Urothelium cell line (cell line): ENCODE measurements at places on chromosomes 2 and 18.

DNA sequence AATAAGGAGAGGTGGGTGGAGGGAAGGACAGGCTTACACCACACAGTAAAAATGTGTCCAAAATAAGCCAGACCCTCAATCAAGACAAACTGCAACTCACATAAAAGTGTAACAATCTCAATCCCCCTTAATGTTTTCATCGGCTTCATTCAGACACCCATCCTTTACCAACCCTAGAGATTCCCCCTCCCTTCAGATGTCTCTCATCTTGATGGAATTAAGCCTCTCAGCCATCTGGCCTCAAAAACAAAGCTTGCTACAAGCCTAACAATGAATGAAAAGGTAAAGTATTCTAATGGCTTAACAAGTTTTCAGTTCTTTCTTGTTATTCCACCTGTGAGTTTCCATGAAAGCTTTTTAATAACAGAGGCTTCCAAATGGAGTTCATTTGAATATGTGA lies 5.2 kb downstream of the RTTN start:
- no peak for DNase-seq

GRCh38 chr18:64562651-64563050 lies 413.8 kb upstream of the LINC00305 start:
- no peak for DNase-seq

- no peak for DNase-seq
Observed at GRCh38 chr2:138475277-138475776, 26.2 kb upstream of the SPOPL start.

DNA sequence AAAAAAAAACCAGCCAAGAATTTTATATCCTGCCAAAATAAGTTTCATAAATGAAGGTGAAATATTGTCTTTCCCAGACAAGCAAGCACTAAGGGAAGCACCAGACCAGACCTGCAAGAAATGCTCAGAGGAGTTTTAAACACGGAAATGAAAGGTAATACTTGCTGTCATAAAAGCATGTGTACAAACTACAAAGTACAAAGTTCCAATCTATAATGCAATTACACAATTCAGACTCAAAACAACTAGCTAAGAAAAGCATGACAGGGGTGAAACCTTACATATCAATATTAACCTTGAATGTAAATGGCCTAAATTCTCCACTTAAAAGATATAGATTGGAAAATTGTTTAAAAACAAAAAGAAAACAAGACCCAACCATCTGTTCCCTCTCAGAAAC lies 45.0 kb upstream of the ASXL3 start:
- DNase-seq = no peak

DNA sequence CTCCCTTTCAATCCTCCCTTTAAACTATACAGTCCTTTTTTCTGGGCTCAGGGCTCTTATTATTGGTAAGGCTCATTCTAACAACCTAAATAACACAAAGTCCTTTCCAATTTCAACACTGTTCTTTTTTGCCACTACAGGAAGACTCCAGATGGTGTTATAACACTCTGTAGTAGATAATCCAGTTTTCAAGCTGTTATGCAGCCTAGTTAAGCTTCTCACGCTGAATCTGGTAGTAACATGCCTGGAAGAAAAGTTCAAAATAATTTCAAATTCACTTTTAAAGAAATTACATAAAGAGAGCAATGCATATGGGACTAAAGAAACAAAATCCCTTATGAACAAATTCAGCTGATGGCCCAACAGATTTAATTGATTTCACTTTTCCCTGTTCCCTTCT lies 3.2 kb upstream of the MPP4 start:
- DNase-seq = no peak

GRCh38 chr2:202944408-202944807 lies 32.3 kb downstream of the CARF start:
- no peak for DNase-seq

DNA sequence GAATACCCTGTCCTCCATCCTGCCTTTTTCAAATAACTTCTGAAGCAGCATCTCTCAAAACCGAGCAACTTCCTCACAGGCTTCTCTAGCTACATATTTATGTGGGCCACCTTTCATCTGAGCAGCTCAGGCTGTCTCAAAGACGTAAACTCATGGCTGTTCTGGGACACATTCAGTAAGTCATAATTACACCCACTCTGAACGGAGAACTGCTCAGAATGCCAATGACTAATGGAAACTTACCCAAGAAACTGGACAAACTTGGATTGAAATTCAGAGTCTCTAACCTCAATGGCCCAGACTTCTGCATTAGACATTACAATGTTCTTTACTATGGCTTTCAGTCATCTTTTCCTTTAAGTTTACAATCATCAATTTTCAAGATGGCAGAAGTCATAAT lies 145.2 kb downstream of the RAD51AP2 start:
- peak; percentile 31 for DNase-seq

DNA sequence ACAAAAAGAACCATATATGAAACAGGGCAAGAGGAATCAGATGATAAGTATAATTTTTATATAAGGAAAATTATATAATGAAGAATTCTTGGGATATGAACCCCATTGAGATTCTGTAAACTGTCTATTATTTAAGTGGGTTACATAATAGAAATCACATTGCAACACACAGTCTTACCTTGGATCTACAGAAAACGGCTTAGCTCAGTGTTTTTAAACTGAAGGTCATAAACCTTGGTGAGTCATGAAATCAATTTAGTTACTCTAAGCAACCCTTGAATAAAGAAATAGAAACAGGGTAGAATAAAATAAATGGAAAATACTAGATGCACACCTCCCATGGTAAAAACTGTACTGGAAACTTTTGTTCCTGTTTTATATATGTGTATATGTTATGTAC lies 50.7 kb downstream of the METTL8 start:
- no peak for DNase-seq

DNA sequence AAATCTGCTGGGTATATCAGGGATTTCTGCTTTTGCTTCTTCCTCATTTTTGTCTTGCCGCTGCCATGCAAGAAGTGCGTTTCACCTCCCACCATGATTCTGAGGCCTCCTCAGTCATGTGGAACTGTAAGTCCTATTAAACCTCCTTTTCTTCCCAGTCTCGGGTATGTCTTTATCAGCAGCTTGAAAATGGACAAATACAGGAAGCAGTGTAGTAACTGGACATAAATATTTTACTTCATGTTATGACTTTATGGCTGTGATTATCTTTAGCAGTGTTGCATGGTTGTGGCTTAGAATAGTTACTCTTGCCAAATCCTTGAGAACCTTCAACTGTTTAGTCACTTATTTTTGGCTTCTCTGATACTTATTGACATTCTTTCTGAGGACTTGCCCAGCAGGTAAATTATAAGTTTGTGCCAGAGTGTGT lies 66.2 kb upstream of the DLX2 start:
- DNase-seq = no peak

DNA sequence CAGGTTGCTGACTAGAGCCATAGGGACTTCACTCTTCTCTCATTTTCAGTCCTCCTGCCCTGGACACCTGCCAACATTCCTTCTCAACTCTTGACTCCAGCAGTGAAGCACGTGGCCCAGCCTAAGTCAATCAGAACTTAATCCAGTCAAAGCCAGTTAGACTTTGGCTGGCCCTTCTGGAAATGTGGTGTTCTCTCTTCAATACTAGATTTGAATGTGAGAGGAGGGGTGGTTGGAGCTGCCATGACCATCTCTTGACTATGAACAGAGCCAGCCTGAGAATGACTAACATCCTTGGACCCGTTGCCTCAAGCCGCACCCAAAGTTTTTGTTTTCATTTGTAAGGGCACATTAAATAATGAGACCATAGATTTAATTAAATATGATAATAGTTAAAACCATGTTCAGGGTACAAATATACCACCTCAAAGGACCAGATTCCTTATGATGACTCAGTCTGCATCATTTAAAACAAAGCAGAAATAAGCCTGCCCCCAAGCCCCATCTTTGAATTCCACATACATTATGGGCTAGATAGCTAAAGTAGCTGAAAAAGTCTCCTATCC lies 49.7 kb upstream of the RASGRP3 start:
- DNase-seq = peak; percentile 49

DNA sequence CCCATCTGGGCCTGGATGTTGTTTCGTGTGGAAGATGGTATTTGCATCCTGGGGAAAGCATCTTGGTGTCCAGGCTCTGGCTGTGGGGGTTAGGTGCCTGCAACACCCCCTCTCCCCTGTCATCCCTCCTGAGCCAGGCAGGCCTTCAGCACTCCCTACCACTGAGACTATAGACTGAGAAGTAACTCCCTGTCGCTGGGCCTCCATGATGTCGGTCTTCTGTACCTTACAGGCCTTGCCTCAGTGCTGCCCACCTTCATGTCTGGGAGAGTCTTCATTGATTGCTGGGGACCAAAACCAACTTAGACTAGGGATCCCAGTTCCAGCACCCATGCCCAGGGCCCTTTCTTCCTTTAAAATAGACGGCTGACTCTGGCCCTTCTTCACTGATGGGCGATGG lies 33.1 kb upstream of the DNMT3A start:
- no peak for DNase-seq

DNA sequence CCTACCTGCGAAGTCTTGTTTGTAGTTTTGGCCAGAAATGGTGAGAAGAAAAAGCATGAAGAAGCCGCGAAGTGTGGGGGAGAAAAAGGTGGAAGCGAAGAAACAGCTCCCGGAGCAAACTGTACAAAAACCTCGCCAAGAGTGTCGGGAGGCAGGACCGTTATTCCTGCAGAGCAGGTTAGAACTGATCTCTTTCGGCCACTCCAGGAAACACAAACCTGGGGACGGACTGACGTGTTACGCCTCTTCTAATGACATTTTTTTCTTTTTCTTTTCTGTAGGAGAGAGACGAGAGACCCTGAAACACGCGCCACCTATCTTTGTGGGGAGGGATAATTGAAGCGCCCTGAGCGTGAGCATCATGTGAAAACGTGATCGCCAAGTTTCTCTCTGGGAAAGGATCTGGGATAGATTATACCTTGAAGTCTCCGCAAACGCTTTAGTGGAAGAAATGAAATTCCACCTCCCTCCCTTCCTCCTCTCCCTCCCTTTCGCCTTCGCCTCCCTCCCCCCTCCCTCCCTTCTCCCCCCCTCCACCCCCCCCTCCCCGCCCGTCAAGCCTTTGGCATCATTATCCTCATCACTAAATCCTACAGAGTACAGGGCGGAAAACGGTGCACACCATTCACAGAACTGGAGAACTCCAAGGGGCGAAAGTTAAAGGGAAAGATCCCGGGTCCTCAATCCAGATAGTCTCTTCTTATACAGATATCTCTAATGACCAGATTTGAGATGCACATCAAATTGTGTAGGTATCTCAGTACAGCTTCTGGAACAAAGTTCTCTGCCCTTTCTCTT lies at the start of gene ZEB2:
ZEB2 (minus strand) TSS at position 186 of the 798 bp plus-strand sequence. CDS start 2,769 bp downstream, outside the sequence.
- no peak for DNase-seq

- DNase-seq = no peak
Observed at GRCh38 chr2:69965756-69966445, 4.5 kb upstream of the ASPRV1 start.

GRCh38 chr2:7045601-7046590 lies 128.7 kb downstream of the RNF144A start:
- no peak for DNase-seq

- DNase-seq = no peak
Observed at GRCh38 chr2:55277310-55277709, 8.3 kb upstream of the MTIF2 start.

DNA sequence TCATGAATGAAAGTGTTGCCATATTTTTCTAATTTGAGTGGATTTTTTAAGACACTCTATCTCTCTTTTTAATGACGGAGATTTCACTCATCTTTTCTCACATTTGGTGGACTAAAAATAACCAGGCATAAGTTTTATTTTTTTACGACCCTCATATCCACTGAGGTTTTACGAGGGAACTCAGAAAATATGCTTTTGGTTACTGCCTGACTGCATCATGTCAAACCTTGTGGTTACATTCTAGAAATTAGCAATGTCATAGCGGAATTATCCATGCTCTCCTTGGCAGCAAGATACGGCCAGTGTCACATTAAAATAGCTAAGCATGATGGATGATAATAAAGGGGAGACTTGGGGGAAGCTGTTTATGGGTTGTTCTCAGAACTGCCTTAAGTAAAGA lies 428.6 kb upstream of the FSHR start:
- DNase-seq = no peak

- DNase-seq = peak; percentile 63
Observed at GRCh38 chr2:88729061-88729745, 37.7 kb downstream of the RPIA start.

DNA sequence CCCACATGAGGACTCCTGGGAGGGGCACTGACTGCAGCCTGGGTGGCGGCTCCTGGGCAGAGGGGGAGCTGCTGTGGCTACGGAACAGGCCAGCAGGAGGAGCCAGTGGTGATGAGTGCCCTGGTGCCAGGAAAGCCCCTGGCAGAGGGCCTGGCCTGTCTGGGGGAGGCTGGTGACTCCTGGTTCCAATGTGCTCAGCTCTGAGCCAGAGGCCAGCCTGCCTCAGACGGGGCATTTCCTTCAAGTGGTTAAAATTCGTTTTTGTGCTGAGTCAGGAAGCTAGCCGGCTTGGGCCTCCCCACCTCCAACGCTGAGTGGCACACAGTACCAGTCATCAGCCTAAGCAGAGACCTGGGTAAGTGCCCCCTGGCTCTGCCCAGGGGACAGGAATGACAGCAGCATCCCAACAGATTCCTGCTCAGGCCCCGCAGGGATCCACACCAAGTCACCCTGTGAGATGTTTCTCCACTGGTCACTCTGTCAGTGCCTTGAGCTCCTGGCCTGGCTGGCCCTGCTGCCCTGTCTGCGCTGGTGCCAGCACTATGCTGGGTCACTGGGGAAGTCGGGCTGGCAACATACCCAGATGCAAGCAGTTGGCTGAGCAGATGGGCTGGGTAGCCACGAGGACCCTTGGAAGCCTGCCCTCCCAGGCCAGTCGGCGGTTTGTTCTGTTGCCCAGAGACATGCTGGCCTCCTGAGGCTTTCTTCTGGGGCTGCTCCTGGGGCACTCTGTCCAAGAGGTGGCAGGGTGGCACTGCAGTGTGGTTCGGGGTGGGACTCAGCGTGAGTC lies 7.1 kb upstream of the KLF11 start:
- DNase-seq = peak; percentile 83

DNA sequence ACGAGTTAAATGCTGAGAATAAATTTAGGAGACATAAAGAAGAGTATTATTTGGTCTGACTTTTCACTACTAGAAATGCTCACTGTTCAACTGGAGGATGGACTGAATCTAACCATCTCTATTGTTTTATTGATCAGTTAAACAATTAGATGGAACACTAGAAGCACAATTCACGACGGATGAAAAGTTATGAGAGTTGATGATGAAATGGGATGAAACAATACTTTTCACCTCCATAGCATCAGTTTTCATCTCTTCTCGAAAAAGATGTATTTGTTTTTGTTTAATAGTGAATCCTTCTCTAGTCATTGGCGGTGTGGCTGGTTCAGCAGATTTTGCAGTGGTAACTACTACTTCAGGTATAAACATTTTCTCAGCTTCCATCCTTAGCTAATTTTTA lies 19.3 kb downstream of the TTN start:
- DNase-seq = no peak

GRCh38 chr2:136381722-136382633 lies 264.0 kb upstream of the CXCR4 start:
- no peak for DNase-seq

- no peak for DNase-seq
Observed at GRCh38 chr2:207506426-207506825, 23.3 kb upstream of the CREB1 start.

- no peak for DNase-seq
Observed at GRCh38 chr2:58186501-58186900, 54.6 kb downstream of the FANCL start.
